ENCODE measurements at places on chromosomes 6 and 20.
A peak's percentile ranks its signal among the peaks of the same experiment; 100 is the strongest.

DNA sequence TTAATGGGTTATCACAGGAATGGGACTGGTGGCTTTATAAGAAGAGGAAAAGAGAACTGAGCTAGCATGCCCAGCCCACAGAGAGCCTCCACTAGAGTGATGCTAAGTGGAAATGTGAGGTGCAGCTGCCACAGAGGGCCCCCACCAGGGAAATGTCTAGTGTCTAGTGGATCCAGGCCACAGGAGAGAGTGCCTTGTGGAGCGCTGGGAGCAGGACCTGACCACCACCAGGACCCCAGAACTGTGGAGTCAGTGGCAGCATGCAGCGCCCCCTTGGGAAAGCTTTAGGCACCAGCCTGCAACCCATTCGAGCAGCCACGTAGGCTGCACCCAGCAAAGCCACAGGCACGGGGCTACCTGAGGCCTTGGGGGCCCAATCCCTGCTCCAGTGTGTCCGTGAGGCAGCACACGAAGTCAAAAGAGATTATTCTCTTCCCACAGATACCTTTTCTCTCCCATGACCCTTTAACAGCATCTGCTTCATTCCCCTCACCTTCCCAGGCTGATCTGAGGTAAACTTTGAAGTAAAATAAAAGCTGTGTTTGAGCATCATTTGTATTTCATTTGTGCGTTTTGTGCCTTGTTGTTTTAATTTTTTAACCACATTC is 4.4 kb downstream of the HLA-E start:
- DNase-seq = peak; percentile 52

GRCh38 chr6:161694995-161695394 is 421.1 kb upstream of the AGPAT4 start:
- DNase-seq = no peak

- DNase-seq = no peak
Observed at GRCh38 chr6:158344534-158344933, 32.3 kb downstream of the TULP4 start.

DNA sequence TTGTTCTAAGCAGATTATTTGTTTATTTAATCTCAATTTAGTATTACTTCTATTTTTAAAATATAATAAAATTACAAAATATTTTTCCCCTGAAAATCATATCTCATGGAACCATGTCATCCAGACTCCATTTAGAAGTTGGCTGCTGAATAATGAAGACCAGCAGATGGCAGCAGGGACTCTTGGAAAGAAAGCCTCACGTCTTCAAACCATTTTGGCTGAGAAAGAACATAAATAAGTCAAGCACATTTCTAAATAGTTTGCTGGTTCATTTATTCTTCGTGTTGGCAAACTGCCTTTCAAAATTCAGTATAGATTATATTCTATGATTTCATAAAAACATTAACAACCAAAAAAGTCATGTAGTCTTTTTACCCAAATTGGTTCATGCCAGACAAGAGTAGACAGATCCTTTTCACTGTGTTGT is 71.7 kb downstream of the RCAN2 start:
- DNase-seq = no peak

DNA sequence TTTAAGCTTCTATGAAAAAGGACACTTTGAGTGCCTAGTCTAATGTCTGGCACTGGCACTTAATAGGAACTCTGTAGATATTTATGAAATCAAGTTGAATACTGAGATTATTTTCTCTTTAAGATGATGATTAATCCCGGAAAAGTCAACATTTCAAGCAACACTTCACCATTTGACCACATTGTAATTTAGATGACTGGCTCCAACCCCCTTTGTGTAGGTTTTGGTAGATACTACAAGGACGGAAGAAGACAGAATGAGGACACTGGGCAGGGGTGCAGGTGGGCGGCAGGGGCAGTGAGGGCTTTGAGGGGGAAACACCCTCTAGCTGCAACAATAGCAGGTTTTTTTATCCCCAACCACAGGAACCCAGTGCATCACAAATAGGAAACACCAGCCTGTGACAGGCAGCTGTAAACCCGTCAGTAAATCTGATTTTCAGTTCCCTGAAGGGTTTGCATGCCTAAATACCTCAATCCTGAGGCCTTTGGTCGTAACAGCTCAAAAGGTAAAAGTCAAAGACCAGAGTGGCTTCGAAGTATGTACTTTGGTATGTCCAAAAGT is 4.6 kb downstream of the DTNBP1 start:
- no peak for DNase-seq

- no peak for DNase-seq
Observed at GRCh38 chr6:10404799-10405512, 9.9 kb downstream of the TFAP2A start.

- DNase-seq = no peak
Observed at GRCh38 chr6:329888-330691, 37.8 kb downstream of the DUSP22 start.
